ENCODE measurements at places on chromosomes 16 and 17. TPM values are rescaled to one million over a fixed set of nuclear protein-coding genes. Genes with fewer than 3 reads are reported as not detected.

- peak; percentile 61 for DNase-seq
Measured at GRCh38 chr17:81241648-81242420, 2.7 kb downstream of the NDUFAF8 start.

The RAB40C gene
- 16.5 TPM for total RNA-seq

The KRTAP2-2 gene
- total RNA-seq = not detected

DNA sequence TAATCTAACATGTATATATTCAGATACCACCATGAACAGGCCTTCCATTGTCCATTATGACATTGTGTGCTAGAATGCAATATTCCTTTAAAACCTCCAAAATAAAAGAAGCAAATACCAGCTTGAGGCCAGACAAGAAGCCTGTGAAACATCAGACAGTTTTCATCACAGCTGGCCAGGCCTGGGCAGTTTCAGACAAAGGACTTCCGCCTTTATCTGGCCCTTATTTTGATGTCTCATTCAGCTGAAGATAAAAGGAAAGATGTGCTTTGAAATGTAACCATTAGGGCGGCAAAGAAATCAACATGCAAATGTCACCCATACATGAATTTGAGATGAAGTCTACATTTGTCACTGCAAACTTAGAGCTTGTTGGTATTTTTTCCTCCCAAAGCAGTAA is 737.5 kb downstream of the KCNJ2 start:
- no peak for DNase-seq

The CRHR1 gene
- total RNA-seq = not detected

DNA sequence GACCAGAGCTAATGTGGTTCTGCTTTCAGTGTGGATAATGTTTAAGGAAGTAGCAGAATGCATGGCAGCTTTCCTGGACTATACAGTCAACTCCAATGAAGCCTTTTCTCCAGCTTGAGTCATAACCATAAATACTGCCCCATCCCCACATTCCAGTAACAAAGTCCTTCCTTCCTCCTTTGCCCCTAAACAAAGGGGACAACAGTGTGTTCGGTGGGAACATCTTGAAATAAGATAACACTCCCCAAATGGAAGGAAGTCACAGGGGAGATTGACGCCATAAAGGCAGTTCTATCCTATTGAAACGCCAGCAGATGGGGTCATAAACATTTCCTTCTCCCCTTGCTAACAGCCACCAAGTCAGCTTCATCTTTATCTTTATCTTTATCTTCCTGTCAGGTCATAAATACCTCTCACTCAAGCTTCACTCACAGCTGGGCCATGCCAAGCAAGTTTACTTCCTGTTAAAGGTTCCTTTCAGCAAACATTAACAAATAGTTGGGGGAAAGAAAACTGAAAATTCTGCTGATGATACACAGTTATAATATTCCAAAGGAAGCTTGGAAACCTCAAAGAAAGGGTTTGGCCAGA is 136.7 kb downstream of the SNX11 start:
- peak; percentile 12 for DNase-seq

The SPG7 gene
- total RNA-seq = 170 TPM

The UTS2R gene
- total RNA-seq = not detected

The ACSF3 gene
- 81.6 TPM for total RNA-seq

The ENO3 gene
- total RNA-seq = 54.5 TPM

GRCh38 chr17:19386051-19386929 is 700 bp downstream of the MFAP4 start:
- no peak for DNase-seq

DNA sequence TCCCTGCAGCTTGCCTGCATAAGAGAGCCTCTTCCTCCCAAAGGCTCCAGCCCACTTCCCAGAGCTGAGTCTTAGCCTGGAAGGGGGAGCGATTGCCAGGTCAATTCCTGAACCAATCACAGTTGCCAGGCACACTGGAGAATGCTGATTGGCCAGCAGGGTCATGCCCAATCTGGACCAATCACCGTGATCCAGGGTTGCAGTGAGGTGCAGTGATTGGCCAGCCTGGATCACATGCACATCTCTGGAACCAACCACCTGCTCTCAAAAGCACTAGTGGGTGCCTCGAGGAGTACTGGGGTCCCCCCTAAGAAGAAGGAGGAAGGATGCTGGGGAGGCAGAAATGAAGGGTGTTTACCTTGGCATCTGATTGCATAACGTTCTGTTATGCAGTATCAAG is 18.4 kb downstream of the NAGPA start:
- no peak for DNase-seq

DNA sequence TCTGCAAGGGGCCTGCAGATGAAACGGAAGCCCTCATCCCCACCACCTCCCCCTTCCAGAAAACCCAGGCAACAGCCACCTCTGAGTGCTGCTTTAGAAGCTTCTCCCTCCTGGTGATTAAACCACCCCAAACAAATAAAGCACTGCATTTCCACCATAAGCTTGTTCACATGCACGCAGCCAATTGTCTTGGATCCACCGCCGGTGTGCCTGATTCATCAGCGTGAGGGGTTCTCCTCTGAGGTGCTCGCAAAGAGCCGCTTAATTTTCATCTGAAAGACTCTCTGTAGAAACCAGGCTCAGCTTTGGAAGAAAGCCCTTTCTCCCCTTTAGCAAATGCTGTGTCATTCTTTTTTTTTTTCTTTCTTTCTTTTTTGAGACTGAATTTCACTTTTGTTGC is 155.2 kb upstream of the EEF2KMT start:
- no peak for DNase-seq

- no peak for DNase-seq
Measured at GRCh38 chr17:49436174-49436573, 21.5 kb upstream of the PHB1 start.

DNA sequence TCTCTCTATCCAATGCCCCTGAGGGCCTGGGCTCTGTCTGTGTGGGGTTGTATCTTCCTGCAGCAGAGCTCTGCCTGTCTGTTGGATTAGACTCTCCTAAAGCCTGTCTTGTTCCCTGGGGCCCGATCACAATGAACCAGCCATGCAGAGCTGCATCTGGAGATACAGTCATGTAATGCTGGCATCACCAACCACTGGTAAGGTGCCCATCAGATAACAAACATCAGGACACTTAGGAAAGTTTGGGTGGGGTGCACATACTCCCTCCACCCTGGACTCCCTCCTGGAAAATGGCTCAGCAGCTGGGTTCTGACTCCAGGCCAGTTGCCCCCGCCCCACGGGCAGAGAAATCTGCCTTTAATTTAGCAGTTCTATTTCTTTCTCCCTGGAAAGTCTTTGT is 61.3 kb upstream of the BRD7 start:
- DNase-seq = no peak

DNA sequence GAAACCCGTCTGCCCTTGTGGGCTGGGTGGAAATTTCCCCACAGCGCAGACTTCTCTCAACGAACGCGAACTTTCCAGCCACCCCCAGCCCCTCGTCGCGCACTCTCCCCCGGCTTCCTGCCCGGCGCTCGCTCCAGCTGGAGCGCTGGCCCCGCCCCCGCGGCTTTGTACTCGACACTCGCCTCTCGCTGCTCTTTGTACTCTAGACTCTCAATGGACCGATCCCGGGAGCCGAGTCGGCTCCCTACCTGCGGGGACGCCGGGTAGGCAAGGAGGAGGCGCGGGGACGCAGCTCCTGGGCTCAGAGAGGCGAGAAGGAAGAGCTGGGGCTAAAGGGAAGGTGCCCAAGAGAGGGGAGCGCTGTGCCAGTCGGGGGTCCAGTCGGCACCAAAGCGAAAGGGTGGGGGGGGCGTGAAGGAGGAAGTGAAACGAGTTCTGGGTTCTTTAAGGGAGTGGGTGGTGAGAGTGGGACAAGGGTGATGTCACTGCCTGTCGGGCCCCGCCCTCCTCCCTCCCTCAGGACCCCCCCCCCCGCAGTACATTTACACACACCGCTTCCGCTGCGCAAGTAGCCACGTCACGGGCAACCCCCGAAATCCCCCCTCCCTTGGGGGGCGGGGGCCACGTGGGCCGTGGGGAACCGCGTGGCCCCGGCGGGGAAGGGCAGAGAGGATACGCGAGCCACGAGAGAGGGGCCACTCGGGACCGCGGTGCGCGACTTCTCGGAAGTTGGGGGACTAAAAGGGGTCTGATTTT is 9.7 kb downstream of the KDM6B start:
- peak; percentile 90 for DNase-seq

The NSRP1 gene
- total RNA-seq = 30.6 TPM

- DNase-seq = no peak
Measured at GRCh38 chr16:5225931-5226655, 128.5 kb upstream of the EEF2KMT start.

The WSCD1 gene
- 0.10 TPM for total RNA-seq

The FLII gene
- 348 TPM for total RNA-seq

- DNase-seq = no peak
Measured at GRCh38 chr17:56440419-56440818, 153.1 kb upstream of the NOG start.

The OR3A2 gene
- 2.1 TPM for total RNA-seq

GRCh38 chr17:35376245-35376644 is 2.8 kb upstream of the SLFN11 start:
- DNase-seq = no peak

DNA sequence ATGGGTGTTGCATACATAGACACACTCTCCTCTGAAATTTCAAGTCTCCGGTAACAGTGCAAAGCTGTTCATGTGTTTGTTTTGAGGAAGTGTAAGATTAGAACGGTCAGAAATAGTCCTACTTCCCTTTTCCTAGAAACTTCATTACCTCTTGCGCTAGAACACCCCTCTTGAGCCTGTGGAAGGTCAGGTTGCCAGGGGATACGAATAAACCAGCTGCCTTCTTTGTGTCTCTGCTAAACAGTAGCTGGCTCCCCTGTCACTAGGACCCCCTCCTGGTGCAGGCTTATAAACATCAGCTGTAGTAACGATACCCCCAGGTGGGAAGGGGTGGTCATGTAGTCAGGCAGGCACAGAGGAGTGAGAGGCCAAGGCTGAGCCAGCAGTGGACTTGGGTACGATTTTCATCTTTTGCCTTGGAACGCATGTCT is 113.4 kb upstream of the RCVRN start:
- DNase-seq = no peak

DNA sequence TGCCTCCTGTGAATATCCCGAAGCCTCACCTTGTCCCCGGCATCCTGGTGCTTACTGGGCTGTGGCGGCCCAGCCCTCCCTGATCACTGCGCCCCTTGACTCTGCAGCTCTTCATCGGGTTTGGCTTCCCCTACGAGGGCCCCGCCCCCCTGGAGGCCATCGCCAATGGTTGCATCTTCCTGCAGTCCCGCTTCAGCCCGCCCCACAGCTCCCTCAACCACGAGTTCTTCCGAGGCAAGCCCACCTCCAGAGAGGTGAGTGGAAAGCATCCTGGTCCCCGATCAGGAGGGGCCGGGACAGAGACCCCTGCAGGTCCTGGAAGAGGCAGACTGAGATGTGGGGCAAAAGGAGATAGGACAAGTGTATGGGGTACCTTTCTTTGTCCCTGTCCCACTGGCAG is 72.1 kb downstream of the MGAT5B start:
- DNase-seq = no peak

DNA sequence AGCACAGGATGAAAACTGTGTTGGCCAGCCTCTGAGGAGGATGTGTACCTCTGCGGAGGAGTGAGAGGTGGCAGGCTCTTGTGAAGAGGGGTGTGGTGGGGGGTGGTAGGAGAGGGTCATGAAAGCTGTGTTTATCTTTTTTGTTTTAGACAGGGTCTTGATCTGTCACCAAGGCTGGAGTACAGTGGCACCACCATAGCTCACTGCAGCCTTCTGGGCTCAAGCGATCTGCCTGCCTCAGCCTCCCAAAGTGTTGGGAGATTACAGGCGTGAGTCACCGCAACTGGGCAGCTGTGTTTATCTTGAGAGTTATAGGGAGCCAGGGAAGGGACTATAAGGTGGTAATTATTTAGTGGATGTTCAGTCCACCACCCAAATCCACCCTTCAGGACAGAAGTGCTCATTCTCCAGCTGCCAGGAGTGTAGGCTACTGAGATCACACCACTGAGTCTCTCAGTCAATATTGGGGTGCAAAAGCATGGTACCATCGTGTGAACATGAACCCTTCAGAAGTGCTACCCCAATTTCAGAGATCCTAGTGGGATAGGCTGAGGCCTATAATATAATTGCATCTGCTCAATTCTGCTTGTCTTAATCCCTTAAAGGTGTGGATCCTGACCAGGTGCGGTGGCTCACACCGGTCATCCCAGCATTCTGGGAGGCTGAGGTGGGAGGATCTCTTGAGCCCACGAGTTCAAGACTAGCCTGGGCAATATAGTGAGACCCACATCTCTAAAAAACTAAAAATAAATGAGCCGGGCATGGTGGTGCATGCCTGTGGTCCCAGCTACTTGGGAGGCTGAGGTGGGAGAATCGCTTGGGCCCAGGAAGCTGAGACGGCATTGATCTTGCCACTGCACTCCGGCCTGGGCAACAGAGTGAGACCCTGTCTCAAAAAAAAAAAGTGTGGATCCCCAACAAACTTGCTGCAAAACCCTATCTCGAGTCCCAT is 788 bp upstream of the EXOC3L1 start:
- no peak for DNase-seq

The EPX gene
- total RNA-seq = not detected

DNA sequence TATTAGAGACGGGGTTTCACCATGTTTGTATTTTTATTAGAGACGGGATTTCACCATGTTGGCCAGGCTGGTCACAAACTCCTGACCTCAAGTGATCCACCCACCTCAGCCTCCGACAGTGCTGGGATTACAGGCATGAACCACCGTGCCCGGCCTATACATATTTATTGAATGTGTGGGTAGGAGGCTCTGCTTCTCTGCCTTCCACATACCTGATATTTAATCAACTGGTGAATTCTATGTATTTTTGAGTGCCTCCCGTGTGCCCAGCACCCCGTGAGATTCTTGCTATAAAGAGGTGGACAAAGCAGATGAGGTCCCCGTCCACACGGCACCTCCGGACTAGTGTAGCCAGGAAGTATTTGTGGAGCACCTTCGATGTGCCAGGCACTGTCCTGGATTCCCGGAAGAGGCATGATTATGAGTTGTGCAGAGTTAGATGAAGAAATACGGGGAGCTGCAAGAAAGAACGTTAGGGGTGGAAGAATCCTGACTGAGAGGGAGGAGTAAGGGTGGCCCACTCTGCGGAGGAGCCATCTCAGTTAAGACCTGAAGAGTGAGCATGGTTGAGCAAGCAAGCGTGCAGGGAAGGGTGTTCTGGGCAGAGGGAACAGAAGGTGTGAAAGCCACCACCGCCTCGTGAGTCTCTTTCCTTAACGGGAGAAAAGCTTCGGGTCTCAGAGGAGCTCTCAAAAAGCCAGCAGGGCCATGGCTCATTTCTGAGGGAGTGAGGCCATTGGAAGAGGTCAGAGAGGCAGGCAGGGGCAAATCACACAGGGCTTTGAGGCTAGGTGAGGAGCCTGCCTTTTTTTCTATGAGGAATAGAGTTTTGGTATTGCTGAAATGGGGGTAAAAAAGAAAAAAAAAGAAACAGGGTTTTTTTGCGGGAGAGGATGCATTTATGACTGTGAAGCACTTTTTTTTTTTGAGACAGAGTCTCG is 21.2 kb downstream of the CRISPLD2 start:
- DNase-seq = no peak

All from naive thymus-derived CD4-positive, alpha-beta T cell (primary cell).